Cortex of kidney (tissue), 1 donor: ENCODE measurements at places on chromosomes 1 and 21.

DNA sequence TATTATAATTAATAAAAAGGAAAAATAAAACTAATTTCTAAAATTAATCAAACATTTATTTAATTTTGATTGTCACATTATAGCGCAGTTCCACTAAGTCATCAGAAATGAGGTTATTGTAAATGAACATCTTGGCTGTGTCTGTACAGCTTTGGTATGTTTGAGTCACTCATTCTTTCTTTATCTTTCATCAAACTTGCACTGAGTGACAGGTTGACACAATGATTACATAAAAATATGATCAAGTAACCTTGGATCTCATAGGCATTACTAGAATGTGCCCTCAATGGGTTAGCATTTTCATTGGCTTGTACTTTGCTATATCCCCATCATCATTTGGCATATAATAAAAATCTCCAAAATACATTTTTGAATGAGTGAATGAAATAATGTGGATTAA is 1353.2 kb upstream of the ADGRL2 start:
- no peak for DNase-seq

DNA sequence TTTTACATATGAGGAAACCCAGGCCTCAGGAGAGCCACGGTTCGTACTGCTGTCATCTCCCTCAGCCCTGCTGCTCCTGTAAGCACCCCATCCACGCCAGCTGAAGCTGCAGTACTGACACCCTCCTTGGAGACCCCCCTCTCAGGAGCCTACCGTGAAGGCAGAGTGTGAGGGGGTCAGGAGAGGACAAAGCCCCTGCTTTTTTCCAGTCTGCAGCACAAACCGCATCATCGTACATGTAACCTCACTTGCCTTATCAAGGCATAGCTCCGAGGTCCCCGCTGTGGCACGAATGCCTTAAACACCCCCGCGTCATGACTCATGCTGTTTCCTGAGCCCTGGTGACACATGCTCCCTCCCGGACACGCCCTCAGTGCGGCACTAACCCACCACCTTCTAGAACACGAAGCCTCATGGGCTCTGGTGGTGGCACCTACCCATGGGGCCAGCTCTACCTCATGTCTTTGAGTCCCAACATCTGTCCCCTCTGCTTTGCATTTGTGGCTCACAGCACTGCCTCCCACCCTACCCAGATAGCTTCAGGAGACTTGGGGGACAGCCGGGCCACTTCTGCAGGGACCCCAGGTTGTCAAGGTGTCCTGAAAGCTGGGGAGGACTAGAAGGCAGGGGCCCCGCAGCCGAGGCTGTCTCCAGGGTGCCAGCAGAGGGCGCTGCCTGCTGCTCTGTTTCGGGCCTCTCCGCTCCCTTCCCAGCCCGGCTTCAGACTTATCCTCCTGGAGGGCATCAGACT is 4.9 kb downstream of the SH3BGRL3 start:
- DNase-seq: no peak

DNA sequence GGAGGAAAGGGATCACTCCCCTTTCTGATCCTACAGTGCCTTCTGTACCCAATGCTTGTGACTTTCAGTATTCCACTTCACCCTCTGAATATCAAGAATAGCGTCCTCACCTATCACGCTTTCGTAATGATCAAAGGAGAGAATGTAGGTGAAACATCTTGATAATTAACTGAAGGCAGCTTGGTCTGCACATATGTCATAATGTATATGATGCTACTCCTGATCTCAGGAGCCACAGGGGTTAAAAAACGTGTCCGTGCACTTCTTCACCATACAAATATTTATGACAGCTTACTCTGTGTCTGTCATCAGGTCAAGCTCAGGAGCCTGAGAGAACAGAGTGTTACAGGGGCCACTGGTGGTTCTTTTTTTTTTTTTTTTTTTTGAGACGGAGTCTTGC is 1.2 kb upstream of the PIK3C2B start:
- DNase-seq: no peak

GRCh38 chr1:155909894-155910293 is 1.3 kb downstream of the RIT1 start:
- DNase-seq: no peak

DNA sequence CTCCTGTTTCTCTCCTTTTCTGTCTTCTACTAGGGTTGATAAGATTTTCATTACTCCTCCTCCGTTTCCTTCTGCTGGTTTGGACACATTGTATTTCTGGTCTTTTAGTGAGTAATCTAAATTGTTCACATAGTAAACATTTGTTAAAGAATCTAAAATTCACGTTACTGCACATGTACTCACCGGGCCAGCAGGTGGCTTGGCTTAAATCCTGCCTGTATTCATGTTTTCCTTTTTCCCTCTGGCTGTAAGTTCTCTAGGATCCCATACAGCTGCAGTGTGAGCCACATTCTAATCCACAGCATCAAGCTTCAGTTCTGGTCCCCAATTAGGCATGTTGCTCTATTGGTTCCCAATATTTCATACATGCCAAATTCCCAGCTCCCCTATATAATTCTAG is 958.3 kb downstream of the ADGRL2 start:
- DNase-seq: no peak
